CD4-positive, alpha-beta T cell treated with Interleukin-12 subunit alpha and Interleukin-12 subunit beta, for 1 hour (primary cell): ENCODE measurements at places on chromosomes 16 and 17.

- DNase-seq: no peak
These were observed 10.5 kb downstream of the TBC1D16 start for GRCh38 chr17:80025140-80025539.

DNA sequence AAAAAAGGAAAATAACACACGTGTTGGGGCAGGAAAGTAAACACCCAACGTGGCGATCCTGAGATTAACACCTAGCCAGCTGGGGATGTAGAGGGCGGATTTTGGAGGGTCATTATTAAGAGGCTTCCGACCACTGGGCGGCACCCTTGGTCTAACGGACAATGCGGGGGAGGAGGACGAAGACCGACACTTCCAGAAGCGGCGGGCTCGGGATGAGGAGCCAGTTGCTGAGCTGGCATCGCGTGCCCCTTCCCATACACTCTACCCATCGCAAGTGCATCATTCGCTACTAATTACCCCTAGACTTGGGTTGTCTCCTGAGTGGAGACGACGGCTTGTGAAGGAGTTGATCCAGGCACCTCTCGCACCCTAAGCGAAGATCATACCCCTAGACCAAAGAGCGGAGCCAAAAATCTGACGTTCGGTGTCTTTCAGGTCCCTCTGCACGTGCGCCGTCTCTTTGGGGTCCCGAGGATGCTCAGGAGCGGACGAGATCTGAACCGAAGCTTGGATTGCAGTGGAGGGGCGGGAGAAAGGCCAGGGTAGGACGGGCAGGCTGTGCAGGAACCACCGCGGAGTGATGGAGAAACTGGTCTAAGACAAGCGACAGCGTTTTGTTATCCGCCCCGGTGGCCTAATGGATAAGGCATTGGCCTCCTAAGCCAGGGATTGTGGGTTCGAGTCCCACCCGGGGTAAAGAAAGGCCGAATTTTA, 17.6 kb downstream of the ZNF213 start:
- peak; percentile 86 for DNase-seq

DNA sequence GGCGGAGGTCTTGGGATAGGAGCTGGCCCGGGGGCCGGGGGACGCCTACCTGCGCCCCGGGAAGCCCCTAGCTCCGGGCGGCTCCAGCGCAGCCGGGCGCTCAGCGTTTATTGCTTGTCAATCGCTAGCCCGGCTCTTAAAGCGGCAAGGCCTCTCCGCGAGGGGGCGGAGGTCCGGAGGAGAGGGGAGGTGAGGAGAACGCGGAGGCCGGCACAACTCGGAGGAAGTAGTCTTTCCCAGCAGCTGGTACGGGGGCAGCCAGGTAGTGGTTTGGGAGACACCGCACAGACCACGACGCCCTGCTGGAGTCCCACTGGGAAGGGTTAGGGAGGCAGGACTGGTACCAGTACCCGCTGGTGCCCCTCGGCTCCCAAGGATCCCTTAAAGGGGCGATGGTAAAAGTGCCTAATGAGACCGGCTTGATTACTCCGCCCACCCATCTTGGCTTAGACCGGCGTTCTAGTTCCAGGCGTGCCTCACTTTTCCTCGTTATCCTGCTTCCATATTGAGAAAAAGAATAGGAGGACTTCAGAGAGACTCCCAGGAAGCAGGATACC, at the start of gene MPP2:
TSS of gene MPP2 (minus strand) at position 112 of the 557 bp plus-strand sequence. CDS start 3,076 bp downstream, outside the sequence.
- peak; percentile 57 for DNase-seq

DNA sequence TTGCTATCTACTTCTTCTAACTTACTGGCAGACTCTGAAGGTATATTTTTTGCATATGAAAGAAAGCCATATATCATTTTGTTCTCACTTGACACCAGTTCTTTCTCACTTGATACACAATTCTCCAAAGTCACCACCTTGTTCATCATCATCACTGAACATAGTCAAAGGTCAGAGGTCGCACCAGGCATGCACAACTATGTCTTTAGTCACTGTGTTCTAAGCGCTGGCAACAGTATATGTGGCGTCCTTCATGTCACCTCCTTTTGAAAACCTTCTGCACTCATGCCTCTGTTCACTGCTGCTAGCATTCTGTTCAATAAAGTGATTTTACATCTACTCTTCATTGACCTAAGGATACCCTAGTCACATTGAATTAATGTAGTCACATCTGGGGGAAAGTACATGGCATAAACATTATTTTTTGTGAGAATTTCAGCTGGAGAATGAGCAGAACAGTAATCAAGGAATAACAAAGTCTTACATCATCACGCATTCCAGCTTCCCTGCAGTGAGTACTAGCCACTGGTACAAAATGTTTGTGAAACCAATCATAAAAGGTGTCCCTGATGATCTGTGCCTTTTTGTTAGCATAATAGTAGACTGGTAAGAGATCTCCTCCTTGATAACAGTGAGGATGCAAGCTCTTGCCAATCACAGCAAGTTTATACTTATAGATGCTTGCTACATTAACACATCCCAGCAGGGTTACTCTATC, 20.5 kb upstream of the TBX4 start:
- DNase-seq: no peak

DNA sequence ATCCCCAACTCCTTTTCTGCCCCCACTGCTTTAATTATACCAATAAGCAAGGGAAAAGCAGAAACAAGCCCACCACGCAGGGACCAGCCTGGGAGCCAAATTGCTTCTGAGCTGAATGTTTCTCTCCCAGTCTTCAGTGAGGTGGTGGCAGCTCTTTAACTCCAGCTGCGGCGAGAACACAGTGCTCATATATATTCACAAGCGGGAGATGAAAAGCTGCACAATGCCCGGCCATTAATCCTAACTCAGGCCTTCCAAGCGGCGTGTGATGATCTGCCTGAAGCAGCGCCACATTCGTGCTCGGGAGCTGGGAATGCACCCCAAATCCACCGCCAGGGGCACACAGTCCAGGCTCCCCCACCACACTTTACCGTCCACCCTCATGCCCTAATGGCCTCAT, 203.7 kb upstream of the SDK2 start:
- DNase-seq: no peak

GRCh38 chr16:67967183-67967957, 1.1 kb downstream of the SLC12A4 start:
- DNase-seq: peak; percentile 37

- no peak for DNase-seq
These were observed 29.8 kb downstream of the ITGAE start for GRCh38 chr17:3771140-3771539.

DNA sequence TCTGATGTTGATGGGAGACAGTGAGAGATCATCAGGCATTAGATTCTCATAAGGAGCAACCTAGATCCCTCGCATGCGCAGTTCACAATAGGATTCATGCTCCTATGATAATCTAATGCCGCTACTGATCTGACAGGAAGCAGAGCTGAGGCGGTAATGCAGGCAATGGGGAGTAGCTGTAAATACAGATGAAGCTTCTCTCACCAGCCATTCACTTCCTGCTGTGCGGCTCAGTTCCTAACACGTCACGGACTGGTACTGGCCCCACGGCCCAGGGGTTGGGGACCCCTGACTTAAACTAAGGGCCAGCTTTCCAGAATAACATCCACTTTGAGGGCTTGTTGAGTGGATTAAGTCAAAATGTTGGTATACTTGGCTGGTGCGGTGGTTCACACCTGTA, 2.6 kb upstream of the TMEM219 start:
- no peak for DNase-seq

DNA sequence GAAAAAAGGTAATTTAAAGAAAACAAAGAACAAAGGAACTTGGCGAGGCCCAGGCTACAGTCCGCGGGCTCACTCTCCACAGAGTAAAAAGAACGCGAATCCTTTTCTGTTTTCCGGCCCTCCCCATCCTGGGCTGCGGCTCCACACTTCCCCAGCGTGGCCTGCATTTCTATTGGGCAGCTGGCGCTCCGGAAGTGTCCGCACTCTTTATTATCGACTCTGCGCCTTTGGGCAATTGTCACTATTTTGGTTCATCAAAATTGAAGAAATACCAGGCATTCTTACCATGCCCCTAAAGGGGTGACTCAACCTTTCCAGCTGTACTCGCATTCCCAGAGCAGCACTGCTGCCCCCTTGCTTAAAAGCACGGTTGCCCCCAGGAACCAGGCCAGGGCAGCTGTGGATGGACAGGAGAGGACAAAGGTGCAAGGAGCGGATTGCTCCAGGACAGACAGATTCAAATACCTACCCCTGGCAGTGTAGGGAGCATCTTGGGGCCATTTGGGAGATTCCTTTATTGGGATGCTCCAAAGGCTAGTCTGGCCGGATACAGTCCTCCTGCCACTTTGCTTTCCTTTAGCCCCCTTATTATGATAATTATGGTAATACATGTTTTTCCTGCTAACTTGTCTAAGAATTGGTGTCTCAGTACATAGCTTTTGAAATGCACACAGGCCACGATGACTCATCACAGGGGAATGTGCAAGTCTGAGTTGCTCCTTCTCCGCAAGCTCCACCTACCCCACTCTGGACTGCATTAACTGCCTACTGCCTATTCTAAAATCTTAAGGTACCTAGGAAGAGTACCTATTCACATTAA, 985 bp upstream of the SLFN12 start:
- DNase-seq: peak; percentile 58

DNA sequence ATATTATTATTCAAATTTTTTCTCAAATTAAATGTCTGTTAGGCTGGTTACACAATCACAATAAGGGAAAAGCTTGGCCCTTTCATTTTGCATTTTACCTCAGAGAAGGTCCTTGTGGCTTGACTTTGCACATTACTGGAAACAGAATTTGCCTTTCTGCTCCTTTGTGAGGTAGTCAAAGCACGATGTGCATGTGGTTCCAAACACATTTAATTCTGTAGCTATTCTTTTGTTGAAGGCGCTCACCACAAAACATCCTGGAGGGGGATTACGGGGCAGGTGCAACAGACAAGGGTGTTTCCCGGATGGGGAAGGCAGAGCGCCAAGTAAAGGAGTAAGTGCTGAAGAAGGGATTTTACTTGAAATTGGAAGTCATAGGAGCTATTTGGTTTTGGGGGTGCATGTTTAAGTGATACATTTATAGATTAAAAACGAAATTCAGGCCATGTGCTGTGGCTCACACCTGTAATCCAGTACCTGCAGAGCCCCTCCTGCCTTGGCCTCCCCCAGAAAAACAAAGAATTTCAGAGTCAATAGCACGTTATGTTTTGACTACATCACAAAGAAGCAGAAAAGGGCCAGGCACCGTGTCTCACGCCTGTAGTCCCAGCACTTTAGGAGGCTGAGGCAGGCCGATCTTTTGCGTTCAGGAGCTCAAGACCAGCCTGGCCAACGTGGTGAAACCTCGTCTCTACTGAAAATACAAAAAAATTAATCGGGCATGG, 31.2 kb upstream of the TENT4B start:
- DNase-seq: peak; percentile 28

DNA sequence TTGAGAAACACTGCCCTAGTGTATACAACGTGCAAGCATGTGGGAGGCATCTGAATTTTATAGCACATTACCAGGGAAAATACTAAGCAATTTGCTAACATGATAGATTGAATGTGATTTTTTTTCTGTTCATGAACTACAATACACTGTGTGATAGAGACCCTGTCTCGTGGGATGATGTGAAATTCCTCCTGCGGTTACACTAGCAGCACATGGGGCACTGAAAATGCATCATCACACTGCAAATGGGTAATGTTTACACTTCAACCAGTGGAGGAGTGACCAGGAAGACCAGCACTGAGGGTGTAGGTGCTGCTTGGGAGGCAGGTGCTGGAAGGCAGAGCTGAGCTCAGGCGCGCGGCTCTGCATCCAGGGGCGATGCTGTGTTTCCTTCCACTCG, 28.8 kb downstream of the ORC6 start:
- DNase-seq: no peak

GRCh38 chr17:80920441-80920840, 71.2 kb upstream of the CHMP6 start:
- DNase-seq: no peak

- DNase-seq: no peak
These were observed 7.6 kb upstream of the IL27 start for GRCh38 chr16:28514246-28514645.

- no peak for DNase-seq
These were observed 191.0 kb downstream of the TANC2 start for GRCh38 chr17:63156986-63157385.

GRCh38 chr17:16100737-16101400, 101.2 kb downstream of the TTC19 start:
- no peak for DNase-seq
